ENCODE measurements at places on chromosomes 5 and 9.
A peak's percentile ranks its signal among the peaks of the same experiment; 100 is the strongest.

DNA sequence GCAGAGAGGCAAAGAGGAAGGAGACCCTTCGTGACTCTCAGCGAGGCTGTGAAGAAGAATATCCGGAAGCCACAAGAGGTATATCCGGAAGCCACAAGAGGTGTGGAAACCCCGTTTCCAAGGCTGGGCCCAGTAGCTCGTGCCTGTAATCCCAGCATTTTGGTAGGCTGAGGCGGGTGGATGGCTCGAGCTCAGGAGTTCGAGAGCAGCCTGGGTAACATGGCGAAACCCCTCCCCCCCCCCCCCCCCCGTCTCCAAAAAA, 612 bp upstream of the BBLN start:
- DNase-seq = peak; percentile 12

DNA sequence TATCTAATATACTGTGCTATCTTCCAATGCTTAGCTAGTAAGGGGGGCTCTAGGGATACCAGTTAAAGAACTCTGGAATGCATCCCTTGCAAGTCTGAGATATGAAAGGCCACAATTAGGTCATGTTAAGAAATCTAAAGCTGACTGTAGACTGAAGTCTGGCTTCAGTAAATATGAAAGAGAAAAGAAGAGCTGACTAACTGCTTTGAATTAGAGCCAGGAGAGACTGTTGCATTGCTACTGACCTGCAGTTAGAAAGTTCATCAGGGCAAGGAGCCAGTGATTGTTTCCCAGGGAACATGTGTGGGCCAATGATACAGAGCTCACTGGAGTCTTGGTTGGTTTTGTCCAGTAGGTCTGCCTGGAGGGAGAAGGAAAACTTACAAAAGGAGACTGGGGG, 472.1 kb upstream of the TNC start:
- DNase-seq = peak; percentile 96

- no peak for DNase-seq
These were observed 95.0 kb downstream of the OSTF1 start for GRCh38 chr9:75183306-75183705.

- DNase-seq = no peak
These were observed 679.6 kb downstream of the IRX1 start for GRCh38 chr5:4275232-4275631.

DNA sequence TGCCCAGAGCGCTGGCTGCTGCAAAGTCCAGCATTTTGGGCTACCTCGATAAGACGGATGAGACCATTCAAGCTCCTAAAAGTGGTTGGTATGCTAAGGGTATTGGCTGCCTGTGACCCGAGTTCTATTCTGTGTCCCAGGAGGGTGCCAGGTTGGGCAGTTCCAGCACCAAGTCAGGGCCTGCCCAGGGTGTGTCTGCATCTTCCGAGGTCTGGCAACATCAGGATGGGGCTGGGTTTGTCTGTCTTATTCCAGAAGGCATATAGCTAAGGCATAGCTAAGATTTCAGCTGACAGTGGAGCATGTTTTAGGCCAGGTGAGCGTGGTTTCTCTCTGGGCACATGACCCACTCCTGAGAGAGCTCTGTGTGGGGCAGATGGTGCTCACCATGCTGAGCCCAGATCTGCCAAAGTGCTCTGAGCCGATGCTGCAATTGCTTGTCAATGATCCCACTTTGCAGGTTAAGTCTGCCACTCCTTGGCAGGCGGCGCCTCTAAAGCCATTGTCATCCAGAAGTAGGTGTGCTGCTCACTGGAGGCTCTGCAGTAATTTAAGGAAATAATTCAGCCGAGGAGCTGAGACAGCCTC, 7.8 kb downstream of the SLC9A3 start:
- no peak for DNase-seq

- DNase-seq = no peak
These were observed 3.8 kb downstream of the ADAMTS13 start for GRCh38 chr9:133426011-133426410.

DNA sequence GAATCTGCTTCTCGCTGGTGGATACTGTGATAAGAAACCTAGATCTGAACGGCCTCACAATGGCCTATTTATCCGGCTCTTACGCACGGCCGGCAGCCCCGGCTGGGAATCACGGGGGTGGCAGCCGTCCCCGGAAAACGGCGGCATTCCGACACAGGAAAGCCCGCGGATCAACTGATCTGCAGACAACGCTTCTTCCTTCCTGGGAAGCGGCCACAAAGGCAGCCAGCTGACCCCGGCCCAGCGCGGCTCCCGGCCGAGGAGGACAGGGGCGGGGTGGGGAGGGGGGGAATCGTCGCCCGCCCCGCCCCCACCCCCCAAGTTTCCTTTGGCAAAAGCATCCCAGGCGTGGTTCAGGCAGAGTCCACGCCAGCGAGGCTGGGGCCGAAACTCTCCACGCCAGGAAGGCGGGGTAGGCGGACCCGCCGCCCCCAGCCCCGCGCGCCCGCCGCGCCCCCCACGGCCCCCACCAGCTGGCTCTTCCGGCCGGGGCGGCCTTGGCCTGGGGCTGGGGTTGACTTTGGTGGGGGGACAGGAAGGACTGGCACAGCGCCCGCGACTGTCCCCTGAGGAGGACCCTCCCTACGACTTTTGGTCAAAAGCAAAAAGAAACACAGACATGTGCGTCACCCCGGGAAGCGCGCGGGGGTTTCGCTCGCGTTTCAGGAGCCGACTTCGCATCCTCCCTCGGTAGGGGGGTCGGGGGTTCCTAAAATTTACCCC, 247.7 kb upstream of the ANKRD55 start:
- peak; percentile 86 for DNase-seq

DNA sequence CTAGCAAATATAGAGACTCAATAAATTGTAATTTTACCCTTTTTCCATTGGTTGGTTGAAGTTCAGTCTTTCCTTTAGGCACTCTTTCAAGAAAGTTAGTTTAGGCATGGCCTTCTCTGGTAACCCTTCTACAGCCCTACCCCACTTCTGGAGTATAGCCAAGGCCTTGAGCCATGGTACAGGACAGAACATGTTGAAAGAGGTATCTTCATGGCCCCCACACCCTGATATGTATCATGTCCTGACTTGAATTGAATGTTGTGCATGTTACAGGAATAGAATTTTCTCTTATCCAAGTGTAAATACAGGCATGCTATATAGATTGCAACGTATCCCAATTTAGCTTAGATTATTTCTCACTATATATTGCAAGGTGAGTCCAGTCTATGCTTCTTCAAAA, 175.6 kb downstream of the CD180 start:
- no peak for DNase-seq

- no peak for DNase-seq
These were observed 200.1 kb downstream of the MCTP1 start for GRCh38 chr5:95084757-95085156.

Measured in GM23248 (cell line).